ENCODE measurements at places on chromosomes 1 and 21.

DNA sequence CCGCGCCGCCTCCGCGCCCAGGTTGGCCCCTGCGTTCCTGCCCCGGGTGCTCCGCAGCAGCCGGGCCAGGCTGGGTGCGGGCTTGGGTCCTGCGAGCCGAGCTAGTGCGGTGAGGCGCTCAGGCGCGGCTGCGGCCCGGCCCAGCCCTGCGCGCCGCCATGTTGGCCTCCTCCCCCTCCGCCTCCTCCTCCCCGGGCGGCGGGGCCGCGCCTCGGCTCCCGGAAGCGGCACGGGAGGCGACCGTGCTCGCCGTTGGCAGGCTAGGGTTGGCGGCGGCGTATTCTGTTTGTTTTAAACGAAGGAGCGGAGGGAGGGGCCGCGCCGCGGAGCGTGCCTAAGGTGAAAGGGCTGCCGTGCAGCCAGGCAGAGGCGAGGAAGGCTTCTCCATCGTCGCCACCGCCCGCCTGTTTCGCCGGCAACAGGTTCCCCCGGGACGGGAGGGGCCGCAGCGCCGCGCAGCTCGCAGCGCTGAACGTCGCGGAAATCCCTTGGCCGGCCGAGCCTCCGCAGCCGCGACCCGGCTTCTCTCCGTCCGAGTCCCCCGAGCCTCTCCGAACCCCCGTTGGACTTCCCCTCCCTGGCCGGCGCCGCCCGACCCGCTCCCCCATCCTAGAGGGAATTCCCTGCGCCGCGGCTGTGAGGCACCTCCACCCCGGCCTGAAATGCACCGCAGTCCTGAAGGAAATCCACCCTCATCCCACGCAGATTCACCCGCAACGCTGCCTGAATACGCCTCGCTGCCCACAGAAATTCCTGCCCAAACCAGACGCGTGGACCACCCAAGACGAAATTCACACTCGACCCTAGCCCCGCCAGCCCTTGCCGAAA is at the start of gene USP24:
Gene USP24, minus strand, starts transcription at position 171 of the 828 bp plus-strand sequence. CDS start 251 bp downstream, outside the sequence.
- peak; percentile 69 for DNase-seq

- DNase-seq = peak; percentile 71
These were observed 10.0 kb downstream of the UMODL1 start for GRCh38 chr21:42081138-42081537.

DNA sequence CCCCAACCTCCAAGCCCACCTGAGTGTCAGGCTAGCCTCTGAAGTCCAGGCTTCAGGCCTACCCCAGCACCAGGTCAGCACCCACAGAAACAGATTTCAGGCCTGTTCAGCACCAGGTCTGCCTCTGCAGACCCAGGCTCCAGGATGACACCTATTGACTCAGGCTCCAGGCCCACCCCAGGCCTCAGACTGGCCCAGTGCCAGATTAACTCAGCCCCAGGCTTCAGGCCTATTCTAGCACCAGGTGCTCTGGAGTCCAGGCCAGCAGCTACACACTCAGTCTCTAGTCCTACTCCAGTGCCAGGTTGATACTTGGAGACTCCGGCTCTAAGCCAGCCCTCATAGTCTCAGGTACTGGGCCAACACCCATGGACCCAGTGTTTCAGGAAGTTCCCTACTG is 541.7 kb upstream of the PBX1 start:
- DNase-seq = no peak

- no peak for DNase-seq
These were observed 146.2 kb upstream of the IRF2BP2 start for GRCh38 chr1:234756066-234756774.

DNA sequence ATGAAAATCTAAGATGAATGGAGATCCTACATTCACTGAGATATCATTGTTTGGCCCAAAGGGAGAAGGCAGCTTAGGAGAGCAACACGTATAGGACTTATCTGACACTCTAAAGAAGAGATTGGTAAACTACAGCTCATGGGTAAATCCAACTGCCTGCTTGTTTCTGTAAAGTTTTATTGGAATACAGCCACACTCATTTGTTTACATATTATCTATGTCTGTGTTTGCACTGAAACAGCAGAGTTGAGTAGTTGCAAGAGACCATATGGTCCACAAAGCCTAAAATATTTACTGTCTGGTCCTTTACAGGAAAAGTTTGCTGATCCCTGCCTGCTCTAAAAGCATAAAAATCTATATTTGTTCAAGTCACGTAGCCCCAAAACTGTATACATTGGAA is 14.3 kb upstream of the LRRC53 start:
- no peak for DNase-seq

DNA sequence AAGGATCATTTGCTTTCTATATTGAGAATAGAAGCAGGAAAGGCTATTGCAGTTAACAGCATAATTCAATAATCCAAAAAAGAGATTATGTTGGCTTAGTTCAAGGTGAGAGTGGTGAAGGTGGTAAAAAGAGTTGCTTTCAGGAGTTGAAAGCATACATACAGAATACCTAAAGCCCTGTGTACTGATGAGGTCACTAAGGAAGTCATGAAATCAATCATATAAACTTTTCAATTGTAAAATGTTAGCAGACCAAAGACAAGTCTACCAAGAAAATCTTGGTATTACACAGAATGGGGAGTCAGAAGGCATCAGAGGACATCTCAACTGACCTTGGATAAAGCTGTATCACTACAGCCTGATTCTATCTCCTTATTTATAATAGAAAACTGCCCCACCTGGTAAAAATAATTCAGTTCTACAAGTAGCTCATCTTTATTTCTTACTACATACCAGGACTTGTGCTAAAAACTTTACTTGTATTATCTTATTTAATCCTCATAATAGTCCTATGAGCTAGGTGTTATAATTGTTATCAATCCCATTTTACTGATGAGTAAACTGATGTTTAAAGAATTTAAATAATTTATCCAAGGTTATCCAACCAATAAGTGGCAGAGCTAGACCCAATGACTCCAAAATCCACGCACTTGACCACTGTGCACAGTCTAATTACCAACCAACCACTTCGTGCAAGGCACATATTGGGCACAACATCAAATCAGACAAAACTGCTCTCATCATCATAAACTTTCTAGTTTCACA is 40.9 kb downstream of the TUT4 start:
- DNase-seq = no peak

DNA sequence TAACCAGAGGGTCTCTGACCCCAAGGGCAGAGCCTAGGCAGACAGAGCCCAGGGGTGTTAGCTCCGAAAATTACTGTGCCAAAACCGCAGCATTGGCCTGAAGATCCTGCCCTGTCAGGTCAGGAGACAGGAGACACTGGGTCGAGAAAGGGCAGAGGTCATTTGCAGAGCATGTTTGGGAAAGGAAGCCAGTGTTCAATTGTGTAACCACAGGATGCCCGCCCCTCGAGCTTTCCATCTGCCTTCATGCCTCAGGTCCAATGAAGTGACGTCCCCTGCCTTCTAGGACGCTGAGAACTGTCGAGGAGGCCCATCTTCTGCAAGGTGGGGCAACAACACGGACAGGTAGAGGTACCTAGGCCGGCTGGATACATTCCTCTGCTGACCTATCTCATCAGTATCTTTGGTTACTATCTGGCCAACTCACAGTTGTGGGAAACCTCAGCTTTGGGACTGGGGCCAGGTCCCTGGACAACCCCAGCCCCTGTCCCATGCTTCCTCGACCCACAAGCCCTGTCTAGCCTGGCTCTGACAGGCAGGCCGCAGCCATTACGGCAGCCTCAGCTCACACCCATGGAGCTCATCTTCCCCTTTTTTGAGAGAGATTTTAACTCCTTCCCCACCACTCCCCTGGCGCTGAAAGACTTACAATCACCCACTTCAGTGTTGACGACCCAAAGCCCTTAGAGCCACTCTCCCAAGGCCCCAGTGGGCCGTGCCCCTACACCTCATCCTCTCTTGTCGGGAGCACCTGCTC is 1.3 kb downstream of the ARL8A start:
- DNase-seq = no peak

DNA sequence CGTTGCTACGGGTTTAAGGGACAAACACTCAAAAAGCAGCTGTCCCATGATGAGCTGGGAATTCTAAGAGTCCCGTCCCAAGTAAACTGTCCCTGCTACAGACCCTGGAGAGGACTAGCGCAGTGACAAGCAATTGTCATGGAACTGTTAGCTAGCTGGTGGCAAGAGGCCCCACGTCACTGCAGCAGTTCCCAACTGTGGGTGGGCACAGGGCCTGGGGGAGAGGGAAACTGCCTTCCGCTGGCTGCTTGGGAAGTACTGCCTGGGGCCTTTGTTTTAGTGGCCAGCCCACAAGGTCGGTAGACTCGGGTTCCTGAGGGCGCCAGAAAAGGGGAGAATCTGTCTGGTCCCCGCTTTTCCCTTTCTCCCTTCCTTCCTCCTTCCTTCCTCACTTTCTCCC is 97.4 kb downstream of the LACTBL1 start:
- no peak for DNase-seq

GRCh38 chr1:45979074-45979777 is 153.2 kb downstream of the PIK3R3 start:
- no peak for DNase-seq

DNA sequence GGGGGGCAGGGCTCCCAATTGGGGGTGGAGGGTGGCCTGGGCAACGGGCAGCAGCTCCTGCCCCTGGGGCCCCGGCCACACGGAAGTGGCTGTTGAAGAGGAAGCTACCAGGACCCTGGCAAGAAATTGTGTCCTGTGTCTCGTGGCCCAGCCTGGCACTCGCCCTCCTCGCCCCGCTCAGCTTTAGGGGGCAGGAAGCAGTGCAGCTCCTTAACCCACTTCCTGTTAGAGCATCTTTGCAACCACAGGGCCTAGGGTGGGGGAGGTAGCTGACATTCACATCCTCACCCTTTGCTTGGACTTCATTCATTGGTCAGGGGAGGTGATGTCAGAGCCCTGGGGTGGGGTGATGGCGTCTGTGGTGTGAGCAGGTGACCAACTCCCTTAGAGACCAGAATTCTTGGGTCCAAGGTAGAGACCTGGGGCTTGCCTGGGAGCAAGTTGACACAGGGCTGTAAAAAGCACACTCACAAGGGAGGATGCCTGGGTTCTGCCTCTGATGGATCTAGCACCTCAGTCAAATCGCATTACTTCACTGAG is at the start of gene ARHGAP30:
Gene ARHGAP30, minus strand, starts transcription at position 161 of the 540 bp plus-strand sequence. CDS start 267 bp downstream, outside the sequence.
- DNase-seq = no peak

GRCh38 chr1:67020304-67020703 is 33.6 kb downstream of the SLC35D1 start:
- no peak for DNase-seq

- peak; percentile 91 for DNase-seq
These were observed 5.7 kb upstream of the ZNF683 start for GRCh38 chr1:26378088-26378878.

- no peak for DNase-seq
These were observed 61.6 kb upstream of the TENT5B start for GRCh38 chr1:27074175-27074780.

- peak; percentile 24 for DNase-seq
These were observed 650 bp downstream of the VANGL1 start for GRCh38 chr1:115642168-115643072.

GRCh38 chr1:202416641-202417040 is 68.1 kb downstream of the PPP1R12B start:
- no peak for DNase-seq

- no peak for DNase-seq
These were observed 180.5 kb upstream of the GORAB start for GRCh38 chr1:170351366-170351946.

GRCh38 chr21:31253684-31254083 is 90.4 kb downstream of the TIAM1 start:
- DNase-seq = no peak

GRCh38 chr21:44428281-44428960 is 26.9 kb upstream of the LRRC3 start:
- no peak for DNase-seq

- no peak for DNase-seq
These were observed 52.8 kb upstream of the GOLT1A start for GRCh38 chr1:204266504-204267034.

DNA sequence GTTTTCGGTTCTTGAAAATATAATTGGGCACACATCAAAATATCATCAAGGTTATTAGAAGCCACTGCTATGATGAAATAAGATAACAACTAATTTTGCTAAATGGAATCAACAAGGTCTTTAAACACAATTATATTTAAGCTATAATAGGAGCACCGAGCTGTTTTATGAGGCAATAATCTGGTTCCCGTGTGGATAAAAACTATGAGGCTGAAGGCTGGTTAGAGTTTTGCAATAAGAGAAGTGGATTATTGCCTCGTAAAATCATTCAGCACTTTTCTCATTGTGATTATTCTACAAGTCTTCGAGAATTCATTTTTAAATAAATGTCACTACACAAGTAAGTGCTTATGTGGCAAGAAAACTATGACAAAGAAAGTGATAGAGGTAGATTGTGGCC is 975.7 kb upstream of the ADGRL2 start:
- DNase-seq = no peak

GRCh38 chr1:19007491-19008441 is 51.3 kb upstream of the IFFO2 start:
- DNase-seq = no peak

DNA sequence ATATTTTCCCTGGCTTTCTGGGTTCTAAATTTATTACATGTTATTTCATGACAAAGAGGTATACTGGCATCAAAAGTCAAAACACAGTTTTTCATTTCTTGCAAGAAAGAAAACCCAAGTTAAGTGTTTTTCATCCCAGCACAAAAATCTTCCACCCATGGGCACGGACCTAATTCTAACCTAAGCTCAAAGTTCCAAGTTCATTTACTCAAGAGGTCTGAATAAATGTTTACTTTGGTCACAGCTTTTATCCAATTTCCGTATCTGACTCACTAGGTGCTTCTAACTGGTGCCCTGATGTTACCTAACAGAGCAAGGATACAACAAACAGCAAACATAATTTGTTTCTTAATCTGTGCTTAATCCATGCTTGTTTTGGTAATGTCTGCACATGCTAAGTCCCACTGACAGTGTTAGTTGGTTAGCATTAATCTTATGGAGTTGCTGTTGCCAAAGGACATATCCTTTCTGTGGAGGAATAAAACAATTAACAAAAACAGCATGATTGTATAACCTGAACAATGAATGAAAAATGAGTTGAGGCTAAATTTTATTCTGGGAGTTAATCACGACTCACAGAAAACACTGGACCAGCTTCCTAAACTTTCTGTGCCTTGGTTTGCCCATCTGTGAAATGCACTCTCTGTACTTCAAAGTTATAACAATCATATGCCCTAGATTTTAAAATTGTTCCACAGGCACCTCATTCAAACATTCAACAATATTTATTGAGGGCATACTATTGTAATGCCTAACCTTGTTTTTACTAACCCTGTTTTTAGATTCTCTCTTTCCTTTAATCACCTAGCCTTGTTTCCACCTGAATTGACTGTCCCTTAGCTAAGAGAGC is 4.2 kb upstream of the CHD1L start:
- no peak for DNase-seq

GRCh38 chr1:23923592-23924499 is 10.7 kb upstream of the CNR2 start:
- DNase-seq = peak; percentile 22

DNA sequence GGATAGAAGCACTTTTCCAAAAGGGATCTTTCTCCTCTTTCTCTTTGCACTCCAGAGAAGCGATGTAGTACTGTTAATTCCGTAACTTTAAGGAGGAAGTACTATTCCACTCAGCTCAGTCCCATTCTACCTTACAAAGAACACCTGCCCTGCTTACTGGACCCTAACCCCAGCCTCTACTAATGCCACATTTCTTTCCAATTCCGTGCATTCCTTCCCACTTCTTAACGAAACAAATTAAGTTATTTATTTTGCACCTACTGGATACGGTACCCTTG is 511 bp downstream of the NDC1 start:
- no peak for DNase-seq

- DNase-seq = peak; percentile 11
These were observed 34.7 kb downstream of the LRRC8D start for GRCh38 chr1:89855413-89856123.

- no peak for DNase-seq
These were observed 89.4 kb upstream of the B3GALT2 start for GRCh38 chr1:193275773-193276172.
